Activated effector memory CD4-positive, alpha-beta T cell treated with anti-CD3 and anti-CD28 coated beads, Interleukin-2, amount 50 U/mL, for 16 hours (primary cell): ENCODE measurements at places on chromosomes 2 and 18.

- DNase-seq: no peak
Measured at GRCh38 chr2:133139847-133140533, 428.3 kb downstream of the NCKAP5 start.

DNA sequence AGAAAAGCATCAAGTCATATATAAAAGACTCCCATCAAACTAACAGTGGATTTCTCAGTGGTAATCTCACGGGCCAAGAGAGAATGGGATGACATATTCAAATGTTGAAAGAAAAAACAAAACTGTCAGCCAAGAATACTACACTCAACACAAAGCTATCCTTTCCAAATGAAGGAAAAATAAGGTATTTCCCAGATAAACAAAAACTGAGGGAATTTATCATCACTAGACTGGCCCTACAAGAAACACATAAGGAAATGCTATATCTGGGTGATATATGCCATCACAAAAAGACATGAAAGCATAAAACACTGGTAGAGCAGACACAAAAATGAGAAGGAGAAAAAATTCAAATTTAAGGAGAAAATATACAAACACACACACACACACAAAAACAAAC, 118.6 kb downstream of the ACVR1 start:
- no peak for DNase-seq

GRCh38 chr2:48569433-48569832, 39.5 kb downstream of the STON1 start:
- no peak for DNase-seq

GRCh38 chr2:128410758-128411215, 92.1 kb upstream of the HS6ST1 start:
- peak; percentile 51 for DNase-seq

DNA sequence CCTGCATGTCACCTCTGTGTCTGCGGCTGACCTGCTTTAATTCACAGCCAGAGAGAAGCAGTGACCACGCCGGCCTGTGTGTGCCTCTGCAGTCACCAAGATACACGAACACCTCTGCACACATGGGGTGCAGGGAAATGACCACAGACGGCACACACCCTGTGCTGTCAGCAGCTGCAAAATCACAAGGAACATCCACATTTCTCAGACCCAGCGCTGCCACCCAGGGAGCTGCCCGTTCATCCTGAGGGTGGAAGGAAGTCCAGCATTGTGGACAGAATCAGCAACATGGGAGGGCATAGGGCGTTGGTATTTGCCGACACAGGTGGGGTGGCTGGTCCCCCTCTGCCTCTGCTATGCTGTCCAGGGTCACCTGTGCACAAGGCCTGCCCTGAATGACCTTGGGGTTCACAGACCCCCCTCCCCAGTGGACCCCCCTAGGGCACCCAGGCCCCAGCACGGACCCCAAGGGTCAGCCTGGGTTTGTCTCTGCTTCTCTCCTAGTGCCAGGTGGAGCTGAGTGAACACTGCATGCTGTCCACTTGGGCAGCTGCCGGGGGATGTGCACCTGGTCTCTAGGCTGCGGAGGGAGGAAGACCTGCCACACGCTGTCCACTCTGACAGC, 107.4 kb downstream of the PXDN start:
- no peak for DNase-seq

DNA sequence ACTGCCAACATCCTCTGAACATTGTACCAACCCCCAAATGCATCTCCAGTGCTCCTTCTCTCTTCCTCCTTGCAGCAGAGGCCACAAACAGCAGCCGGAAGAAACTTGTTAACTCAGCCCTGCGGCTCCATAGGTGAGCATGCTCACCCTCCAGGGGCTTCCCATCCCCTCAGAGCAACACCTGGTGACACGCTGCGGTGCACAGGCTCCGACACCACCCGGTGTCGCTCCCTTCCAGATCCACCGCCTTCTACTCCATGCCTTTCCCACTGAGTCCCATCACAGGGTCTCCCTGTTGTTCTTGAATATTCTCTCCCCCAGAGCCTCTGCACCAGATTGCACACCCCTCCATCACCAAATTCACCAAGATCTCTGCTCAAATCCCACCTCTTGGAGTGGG, 171.5 kb upstream of the FHL2 start:
- no peak for DNase-seq

DNA sequence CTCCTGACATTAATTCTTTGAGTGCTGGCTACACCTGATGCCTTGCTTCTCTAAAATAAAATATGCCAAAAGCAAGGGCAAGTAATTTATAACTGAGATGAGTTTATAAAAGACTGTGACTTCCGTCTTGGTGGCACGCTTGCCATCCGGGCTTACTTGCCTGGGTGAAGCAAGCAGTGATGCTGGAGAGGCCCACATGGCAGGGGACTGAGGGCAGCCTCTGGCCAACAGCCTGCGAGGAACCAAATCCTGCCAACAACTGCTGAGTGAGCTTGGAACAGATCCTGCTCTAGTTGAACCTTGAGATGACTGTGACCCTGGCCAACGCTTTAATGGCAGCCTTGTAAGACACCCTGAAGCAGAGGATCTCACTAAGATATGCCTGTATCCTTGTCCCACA, 96.1 kb upstream of the CAPN13 start:
- DNase-seq: no peak

- DNase-seq: no peak
Measured at GRCh38 chr2:234457421-234457820, 39.5 kb downstream of the ARL4C start.

GRCh38 chr2:20153131-20153851, 71.6 kb downstream of the SDC1 start:
- DNase-seq: no peak

DNA sequence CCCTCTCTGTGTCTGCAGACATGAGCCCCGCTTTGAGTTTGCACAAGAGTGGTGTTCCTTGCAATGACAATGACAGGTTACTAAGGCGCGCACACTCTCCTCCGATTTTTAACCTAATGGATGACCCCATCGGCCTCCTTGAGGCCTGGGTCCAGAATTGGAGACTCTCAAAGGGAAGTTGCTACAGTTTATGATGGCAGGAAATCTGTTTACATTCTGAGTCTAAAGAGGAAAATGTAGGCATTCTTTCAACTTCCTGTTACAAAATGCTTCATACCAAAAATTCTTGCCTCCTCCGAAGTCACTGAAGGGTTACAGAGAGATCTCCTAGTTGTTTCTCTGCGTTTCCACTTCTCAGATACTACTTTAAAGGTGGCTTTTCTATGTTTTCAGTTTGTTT, 225.3 kb upstream of the AGAP1 start:
- DNase-seq: no peak

- DNase-seq: peak; percentile 16
Measured at GRCh38 chr2:10964052-10964790, 52.5 kb downstream of the KCNF1 start.

GRCh38 chr2:67476809-67477790, 80.0 kb downstream of the ETAA1 start:
- no peak for DNase-seq

- DNase-seq: no peak
Measured at GRCh38 chr18:58943896-58944295, 79.2 kb downstream of the ZNF532 start.

GRCh38 chr18:39799006-39799405, 2156.0 kb upstream of the PIK3C3 start:
- DNase-seq: no peak

DNA sequence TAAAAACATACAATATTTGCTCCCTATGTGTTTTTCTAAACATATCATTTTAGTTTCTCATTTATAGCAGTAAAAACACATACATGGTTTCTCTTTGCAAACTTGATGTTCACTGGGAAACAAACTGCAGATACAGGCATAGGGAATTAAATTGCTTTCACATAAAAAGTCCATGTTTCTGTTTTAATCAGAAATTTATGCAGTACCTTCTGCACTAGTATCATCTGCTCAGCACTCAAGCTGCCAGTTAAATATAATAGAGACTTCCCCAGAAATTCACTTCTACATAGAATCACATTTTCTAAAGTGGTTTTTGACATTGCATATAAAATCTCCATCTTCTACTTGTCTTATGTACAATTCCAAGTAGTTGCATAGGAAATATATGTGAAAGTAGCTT, 1107.3 kb upstream of the NRXN1 start:
- no peak for DNase-seq

DNA sequence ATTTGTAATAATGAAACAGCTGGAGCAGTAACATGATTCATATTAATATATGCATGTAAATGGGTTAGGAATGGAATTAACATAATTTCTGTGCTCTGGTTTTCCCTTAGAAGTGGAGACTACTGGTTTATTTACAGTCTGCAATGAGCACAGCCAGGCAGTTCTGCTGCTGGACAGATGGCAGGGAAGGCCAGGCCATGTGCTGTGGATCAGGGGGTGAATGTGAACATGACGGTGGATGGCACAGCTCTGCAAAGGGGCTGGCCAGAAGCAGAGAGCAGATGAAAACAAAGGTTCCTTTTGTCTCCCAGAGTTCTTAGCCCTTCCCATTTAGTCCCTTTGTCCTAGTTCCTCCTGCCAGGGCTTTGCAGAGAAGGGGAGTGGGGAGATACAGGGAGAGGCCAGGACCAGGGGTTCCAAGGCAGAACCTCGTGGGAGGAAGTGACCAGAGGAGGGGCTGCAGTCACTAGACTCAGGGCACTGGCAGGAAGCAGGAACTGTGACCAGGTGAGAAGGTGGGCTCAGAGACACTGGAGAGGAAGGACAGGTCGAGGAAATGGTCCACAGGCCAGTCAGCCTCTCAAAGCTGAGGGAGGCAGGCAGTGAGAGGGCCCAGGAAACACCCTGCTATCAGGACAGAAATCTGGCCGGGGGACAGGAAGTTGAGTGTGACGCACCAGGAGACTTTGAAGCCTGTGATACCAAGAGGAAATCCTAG, 112.9 kb upstream of the ATP8B1 start:
- no peak for DNase-seq

- DNase-seq: peak; percentile 64
Measured at GRCh38 chr2:30223413-30223874, 7.9 kb upstream of the LBH start.
